ENCODE measurements at places on chromosomes 16 and 17.

GRCh38 chr16:48619979-48620378, 10.0 kb upstream of the N4BP1 start:
- DNase-seq: no peak

DNA sequence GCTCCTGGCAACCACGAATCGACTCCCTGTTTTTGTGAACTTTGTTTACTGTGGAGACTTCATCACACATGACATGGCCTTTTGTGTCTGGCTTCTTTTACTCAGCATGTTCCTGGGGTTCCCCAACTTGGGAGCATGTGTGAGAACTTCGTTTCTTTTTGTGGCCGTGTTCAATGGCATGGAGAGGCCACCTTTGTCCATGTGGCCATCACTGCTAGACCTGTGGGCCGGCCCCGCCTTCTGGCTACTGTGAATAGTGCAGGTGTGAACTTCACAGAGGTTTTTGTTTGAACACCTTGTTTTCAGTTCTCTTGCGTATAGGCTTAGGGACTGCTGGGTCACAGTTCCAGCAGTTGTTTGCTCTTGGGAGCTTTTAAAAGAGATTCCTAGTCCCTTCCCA, 5.7 kb upstream of the SLC38A8 start:
- DNase-seq: no peak

GRCh38 chr17:76146053-76146851, 5.2 kb upstream of the FOXJ1 start:
- no peak for DNase-seq

DNA sequence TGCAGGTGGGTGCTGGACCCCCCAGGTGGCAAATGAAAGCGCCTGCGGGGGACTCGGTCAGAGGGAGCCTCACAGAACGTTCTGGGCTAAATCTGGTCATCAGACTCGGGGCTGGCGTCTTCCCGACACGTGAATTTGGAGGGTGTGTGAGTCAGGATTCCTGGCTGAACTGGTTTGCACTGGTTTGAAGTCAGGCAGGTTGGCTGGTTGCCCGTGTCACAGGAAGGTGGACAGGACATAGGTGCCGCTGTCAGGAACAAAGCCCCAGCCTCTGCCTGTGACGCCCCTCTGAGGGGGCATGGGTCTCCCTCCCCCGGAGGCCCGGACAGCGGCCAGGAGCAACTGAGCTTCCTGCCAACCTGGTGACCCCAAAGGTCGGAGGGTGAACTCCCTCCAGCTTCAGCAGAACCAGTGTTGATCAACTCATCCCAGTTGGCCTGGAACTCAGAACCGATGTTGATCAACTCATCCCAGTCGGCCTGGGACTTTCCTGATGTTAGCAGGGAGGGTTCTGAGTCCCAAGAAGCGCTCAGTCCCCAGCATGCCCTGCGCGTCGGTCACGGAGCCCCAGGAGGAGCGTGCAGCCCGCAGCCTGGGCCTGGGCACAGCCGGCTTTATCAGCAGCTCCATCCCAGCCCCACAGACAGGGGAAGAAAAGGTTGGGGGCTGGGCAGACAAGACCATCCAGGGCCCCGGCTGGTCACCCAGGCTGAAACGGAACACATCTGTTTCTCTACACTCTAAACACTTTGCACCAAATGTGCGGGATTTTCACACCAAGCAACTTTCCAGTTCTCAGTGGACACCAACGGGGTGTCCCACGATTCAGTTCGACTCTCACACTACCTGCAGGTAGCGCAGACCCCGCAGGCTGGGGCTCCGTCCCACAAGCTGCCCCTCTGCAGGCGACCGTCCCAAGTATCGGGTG, 14.4 kb upstream of the METRNL start:
- no peak for DNase-seq

GRCh38 chr17:4711661-4712181, 1.3 kb downstream of the ARRB2 start:
- DNase-seq: no peak

- DNase-seq: no peak
Observed at GRCh38 chr16:75836347-75837010, 110.2 kb upstream of the CPHXL start.
